Ascending aorta (tissue), 2 donors: ENCODE measurements at places on chromosomes 16 and 17. TPM values are rescaled to one million over a fixed set of nuclear protein-coding genes. Genes with fewer than 3 reads are reported as not detected.

Gene INCA1
- total RNA-seq = not detected

Gene EPOP
- total RNA-seq = 2.1 TPM

Gene CCL14
- total RNA-seq = 168 TPM

Gene MC1R
- 13.2 TPM for total RNA-seq

Gene FGF11
- total RNA-seq = 0.32 TPM
